ENCODE measurements at places on chromosomes 12 and 14. TPM values are rescaled to one million over a fixed set of nuclear protein-coding genes. Genes with fewer than 3 reads are reported as not detected.

DNA sequence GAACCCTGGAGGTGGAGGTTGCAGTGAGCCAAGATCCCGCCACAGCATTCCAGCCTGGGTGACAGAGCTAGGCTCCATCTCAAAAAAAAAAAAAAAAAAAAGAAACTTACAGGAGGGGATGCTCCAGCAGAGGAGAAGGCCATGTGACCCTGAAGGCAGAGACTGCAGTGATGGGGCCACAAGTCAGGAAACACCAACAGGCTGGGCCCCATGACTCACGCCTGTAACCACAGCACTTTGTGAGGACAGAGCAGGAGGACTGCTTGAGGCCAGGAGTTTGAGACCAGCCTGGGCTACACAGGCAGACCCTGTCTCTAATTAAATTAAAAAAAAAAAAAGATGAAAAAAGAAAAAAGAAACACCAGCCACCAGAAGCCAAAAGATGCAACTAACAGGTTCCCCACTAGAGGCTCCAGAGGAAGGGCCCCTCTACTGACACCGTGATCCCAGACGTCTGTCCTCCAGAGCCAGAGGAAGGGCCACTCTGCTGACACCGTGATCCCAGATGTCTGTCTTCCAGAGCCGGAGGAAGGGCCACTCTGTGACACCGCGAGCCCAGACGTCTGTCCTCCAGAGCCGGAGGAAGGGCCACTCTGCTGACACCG, 9.1 kb upstream of the GLT1D1 start:
- H3K4me1 ChIP-seq: no peaks in the 10 kb centered on the region
- H3K27ac ChIP-seq: no peak overlapping the region
- DNase-seq: no peak
- H3K36me3 ChIP-seq: no peaks in the 10 kb centered on the region
- no peak overlapping the region for H3K4me3 ChIP-seq

DNA sequence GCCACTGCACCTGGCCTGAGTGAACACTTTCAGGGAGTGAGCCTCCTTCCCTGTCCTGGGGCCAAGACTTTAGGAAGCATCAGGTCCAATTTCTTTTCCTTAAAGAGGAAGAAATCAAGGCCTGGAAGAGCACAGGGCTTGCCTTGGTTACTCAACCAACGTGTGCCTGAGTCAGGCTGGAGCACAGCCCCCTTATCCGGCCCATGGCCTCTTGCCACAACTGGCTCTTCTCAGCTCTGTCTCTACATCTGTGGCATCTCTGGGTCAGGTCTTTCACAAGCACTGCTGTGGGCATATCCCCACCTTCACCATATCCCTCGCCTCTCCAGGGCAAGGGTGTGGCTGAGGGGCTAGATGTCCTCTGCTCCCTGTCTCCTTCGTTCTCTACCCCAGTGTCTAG, 6.8 kb downstream of the MYH6 start:
- H3K27me3 ChIP-seq: no peaks in the 10 kb centered on the region
- no peak overlapping the region for H3K27ac ChIP-seq
- H3K4me1 ChIP-seq: no peaks in the 10 kb centered on the region
- DNase-seq: no peak
- H3K36me3 ChIP-seq: no peaks in the 10 kb centered on the region

DNA sequence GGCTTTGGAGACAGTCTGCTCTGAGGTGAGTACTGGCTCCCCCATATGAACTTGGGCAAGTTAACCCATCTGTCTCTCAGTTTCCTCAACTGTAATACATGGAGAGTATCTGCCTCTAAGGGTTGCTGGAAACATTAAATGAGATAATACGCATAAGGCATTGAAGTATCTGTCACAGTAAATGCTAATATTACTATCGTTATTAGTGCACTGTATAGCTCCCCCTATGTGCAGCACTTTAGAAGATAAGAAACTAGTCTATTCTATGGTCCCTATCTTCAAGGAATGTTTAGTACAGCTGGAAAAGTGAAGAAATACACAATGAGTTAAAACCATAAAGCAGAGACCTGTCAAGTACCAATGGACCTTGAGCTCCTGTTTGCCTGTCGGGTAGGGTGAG, 51.7 kb upstream of the CFL2 start:
- H3K36me3 ChIP-seq: no peaks in the 10 kb centered on the region
- DNase-seq: no peak
- H3K27me3 ChIP-seq: no peaks in the 10 kb centered on the region
- no peaks in the 10 kb centered on the region for H3K4me1 ChIP-seq
- H3K27ac ChIP-seq: peak overlapping the region; percentile 28

DNA sequence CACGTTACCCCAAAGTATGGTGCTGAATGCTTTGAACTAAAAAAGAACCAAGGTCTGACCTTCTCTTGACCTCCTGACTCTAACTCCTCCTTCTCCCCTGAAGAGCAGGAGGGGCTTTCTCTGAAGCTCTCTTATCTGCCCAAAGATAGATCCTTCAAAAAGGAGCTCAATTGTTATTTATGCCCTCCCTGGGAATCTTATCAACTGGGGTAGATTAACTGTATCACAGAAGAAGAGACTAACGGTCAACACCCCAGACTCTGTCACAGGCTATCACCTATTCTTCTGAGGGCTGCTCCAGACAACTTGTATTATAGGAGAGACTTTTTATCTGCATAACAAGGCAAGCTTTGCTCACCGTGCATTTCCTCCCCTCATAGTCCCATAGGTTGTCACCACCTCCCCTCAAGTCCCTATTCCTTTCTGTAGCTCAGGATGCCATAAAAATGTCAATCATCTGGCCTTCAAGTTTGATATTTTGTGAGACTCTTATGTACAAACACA, 86.6 kb downstream of the PAPLN start:
- no peaks in the 10 kb centered on the region for H3K27me3 ChIP-seq
- H3K27ac ChIP-seq: no peak overlapping the region
- DNase-seq: no peak
- no peak overlapping the region for H3K4me3 ChIP-seq

The POTEG gene
- total RNA-seq: not detected

DNA sequence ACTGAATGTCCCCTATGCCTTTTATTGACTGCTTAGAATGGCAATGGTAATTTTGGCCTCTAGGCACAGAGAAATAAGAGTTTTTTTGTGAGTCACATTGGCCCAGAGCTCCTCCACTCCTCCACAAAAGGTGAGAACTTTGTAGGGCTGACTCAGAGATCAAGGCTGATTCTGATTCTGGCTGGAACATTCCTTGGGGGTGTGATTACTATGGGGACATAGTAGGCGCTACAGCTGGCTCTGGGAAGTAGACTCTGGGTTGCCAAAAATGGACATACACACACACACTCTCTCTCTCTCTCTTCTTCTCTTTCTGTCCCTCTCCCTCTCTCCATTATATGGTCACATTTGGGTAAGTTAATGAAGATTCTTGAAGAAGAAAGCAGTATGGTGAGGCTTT, 174.6 kb upstream of the DDHD1 start:
- DNase-seq: peak; percentile 24
- no peaks in the 10 kb centered on the region for H3K27me3 ChIP-seq
- H3K4me3 ChIP-seq: no peak overlapping the region
- H3K36me3 ChIP-seq: no peaks in the 10 kb centered on the region
- H3K4me1 ChIP-seq: no peaks in the 10 kb centered on the region
- peak overlapping the region; percentile 42 for H3K27ac ChIP-seq

DNA sequence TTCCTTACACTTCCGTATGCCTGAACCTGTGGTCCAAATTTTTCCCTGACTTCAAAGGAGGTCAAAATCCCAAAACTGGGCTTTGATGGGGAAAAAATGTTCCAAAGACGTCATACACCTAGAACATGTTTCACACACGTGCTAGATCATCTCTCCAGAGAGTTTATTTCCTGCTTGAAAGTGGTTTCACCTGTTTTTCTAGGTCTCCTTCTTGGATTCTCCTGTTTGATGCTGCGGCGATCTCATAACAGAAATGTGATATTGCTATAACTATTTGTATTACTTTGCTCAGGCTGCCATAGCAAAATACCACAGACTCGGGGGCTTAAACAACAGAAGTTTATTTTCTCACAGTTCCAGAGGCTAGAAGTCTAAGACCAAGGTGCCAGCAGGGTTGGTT, 19.7 kb upstream of the TMCC3 start:
- no peaks in the 10 kb centered on the region for H3K36me3 ChIP-seq
- H3K27me3 ChIP-seq: no peaks in the 10 kb centered on the region
- H3K27ac ChIP-seq: no peak overlapping the region
- no peak overlapping the region for H3K4me3 ChIP-seq
- no peaks in the 10 kb centered on the region for H3K4me1 ChIP-seq

- no peak overlapping the region for H3K4me3 ChIP-seq
- no peaks in the 10 kb centered on the region for H3K36me3 ChIP-seq
- peak overlapping the region; percentile 10 for H3K27ac ChIP-seq
- no peaks in the 10 kb centered on the region for H3K4me1 ChIP-seq
These were observed 76.4 kb downstream of the LRRC74A start for GRCh38 chr14:76902591-76902990.

- no peaks in the 10 kb centered on the region for H3K36me3 ChIP-seq
These were observed 41.3 kb upstream of the MSRB3 start for GRCh38 chr12:65237153-65237552.

GRCh38 chr14:68468437-68469207, 324.2 kb downstream of the ZFP36L1 start:
- no peaks in the 10 kb centered on the region for H3K27me3 ChIP-seq
- no peak overlapping the region for H3K4me3 ChIP-seq
- peaks cover 7% of the 10 kb centered on the region for H3K4me1 ChIP-seq

- no peak overlapping the region for H3K27ac ChIP-seq
- no peak for DNase-seq
- no peaks in the 10 kb centered on the region for H3K4me1 ChIP-seq
- H3K4me3 ChIP-seq: no peak overlapping the region
- H3K36me3 ChIP-seq: no peaks in the 10 kb centered on the region
These were observed 58.8 kb downstream of the PIK3C2G start for GRCh38 chr12:18320036-18320617.

- H3K27me3 ChIP-seq: peaks cover 33% of the 10 kb centered on the region
- H3K27ac ChIP-seq: no peak overlapping the region
- no peaks in the 10 kb centered on the region for H3K36me3 ChIP-seq
- H3K4me1 ChIP-seq: peaks cover 25% of the 10 kb centered on the region
These were observed 669 bp upstream of the KCNK13 start for GRCh38 chr14:90060965-90061684.

- no peaks in the 10 kb centered on the region for H3K27me3 ChIP-seq
- no peak overlapping the region for H3K4me3 ChIP-seq
- DNase-seq: no peak
- peaks cover 1% of the 10 kb centered on the region for H3K4me1 ChIP-seq
These were observed 6.8 kb upstream of the SLC38A2 start for GRCh38 chr12:46379352-46379751.

The STYK1 gene
- not detected for total RNA-seq

DNA sequence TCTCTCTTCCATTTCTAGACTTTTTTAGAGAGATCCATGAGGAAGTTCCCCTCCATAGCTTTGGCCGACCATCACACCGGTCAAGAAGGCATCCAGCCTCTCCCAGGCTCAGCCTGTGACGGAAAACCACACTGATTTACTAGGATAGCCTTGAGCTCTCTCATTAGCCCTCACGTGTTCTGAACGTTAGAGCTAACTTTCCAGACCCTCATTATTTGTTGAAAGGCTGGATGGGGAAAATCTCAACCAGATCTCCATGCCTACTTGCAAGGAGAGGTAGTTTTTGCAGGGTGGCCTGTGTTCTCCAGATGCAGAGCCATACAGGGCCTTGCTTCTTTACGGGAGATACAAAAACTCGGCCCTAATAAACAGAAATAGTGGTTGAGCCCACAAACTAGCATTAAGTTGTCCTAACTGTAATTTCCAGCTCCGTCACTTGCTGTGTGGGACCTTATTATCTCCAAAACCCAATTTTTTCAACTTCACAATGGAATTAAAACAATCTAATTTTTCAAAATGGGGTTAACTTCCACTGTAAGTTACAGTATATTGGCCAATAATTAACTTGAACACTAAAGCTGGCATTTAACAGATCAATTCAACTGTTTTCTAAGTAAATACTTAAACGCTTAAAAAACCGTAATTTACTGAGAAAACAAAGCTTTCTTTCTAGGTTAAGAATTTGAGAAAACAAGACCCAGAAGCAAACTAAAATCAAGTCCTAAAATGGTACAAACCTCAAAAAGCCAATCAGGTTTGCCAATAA, 65.3 kb downstream of the KLHL28 start:
- H3K36me3 ChIP-seq: no peaks in the 10 kb centered on the region
- DNase-seq: no peak
- no peaks in the 10 kb centered on the region for H3K27me3 ChIP-seq
- no peaks in the 10 kb centered on the region for H3K4me1 ChIP-seq
- H3K27ac ChIP-seq: peak overlapping the region; percentile 99

DNA sequence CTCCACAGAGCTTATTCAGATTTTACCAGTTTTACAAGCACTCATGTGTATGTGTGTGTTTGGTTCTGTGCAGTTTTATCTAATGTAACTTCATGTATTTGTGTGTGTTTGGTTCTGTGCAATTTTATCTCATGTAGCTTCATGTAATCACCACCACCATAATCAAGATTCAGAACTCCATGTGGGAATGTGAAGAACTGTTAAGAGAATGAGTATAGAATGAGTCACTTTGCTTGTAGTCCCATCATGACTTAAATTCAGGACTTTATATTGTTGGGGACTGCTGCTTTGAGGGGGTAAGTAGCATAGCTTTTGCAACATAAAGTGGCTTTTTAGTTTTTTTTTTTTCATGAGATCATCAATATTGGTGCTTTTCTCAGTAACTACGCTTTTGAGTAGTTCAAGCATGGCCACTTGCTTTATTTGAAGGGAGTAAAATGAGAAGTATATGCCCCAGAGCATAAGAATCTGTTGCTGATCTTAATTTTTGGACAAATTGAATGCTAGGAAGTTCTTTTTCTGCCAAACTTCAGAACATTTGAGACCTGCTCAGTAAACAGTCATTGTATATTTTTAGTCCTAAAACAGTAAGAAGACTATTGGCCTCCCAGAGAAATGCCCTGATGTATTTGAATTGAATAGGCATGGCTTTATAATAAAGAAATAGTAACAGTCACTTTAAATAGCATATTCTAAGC, 28.8 kb downstream of the PROX2 start:
- DNase-seq: no peak

The SLC6A13 gene
- 1.2 TPM for total RNA-seq

DNA sequence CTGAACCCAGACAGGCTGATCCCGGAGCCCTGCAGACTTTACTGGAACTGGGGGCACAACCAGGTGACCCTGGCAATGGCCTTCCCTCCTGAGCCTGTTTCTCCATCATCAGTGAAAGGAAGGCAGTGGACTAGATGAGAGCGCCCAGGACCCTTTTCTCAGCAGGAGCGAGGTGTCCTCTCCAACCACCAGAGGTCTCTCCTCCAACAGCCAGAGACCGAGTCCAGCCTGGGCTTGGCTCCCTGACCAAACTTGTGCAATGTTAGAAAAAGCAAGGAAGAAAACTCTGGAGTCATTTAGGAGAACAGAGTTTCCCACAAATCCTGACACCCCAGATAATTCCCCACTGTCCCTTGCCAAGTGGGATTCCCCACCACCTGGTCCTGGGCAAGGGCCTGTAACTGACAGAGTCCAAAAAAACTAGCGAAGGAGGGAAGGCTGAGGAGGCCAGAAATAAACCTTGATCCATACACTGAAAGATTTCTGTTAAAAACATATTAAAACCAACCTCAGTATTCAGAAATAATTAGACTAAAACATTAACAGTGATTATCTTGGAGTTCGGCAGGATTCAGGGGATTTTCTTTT, 9.0 kb downstream of the RPS6KL1 start:
- no peaks in the 10 kb centered on the region for H3K36me3 ChIP-seq
- DNase-seq: peak; percentile 79
- H3K4me3 ChIP-seq: no peak overlapping the region
- H3K27me3 ChIP-seq: no peaks in the 10 kb centered on the region
- H3K4me1 ChIP-seq: peaks cover 6% of the 10 kb centered on the region
- peak overlapping the region; percentile 60 for H3K27ac ChIP-seq

GRCh38 chr14:58048219-58048618, 103.8 kb downstream of the ARMH4 start:
- no peaks in the 10 kb centered on the region for H3K4me1 ChIP-seq
- no peak overlapping the region for H3K27ac ChIP-seq
- no peaks in the 10 kb centered on the region for H3K36me3 ChIP-seq
- H3K27me3 ChIP-seq: no peaks in the 10 kb centered on the region
- H3K4me3 ChIP-seq: no peak overlapping the region
- DNase-seq: no peak

The ALDH2 gene
- 102 TPM for total RNA-seq

All from uterus (tissue), 4 donors.